Right cardiac atrium (tissue), 5 donors: ENCODE measurements at places on chromosomes 6 and 20.

GRCh38 chr6:56370561-56371211 is 123.3 kb upstream of the COL21A1 start:
- DNase-seq, result no peak

DNA sequence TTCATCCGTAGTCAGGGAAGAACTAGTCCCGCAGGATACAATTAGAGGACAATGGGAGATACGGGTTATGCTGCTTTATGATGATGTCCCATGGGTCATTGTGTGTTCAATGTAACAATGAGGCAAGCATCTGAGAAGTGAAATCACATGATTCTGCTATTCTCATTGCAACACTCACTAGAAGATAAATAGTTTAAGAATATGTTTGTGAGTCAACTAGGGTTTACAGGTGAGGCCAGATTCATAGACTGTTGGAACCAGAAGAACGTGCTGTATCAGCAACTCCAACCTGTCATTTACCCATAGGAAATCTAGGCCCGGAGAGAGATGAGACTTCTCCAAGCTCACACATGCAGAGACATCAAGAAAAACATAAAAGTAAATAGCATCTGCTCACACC is 80.8 kb downstream of the SCML4 start:
- no peak for DNase-seq

GRCh38 chr20:59831916-59832270 is 101.5 kb downstream of the SYCP2 start:
- DNase-seq, result no peak

- DNase-seq, result no peak
Measured at GRCh38 chr6:53461041-53461656, 83.8 kb downstream of the GCLC start.

- no peak for DNase-seq
Measured at GRCh38 chr6:124200661-124201060, 397.0 kb downstream of the NKAIN2 start.

DNA sequence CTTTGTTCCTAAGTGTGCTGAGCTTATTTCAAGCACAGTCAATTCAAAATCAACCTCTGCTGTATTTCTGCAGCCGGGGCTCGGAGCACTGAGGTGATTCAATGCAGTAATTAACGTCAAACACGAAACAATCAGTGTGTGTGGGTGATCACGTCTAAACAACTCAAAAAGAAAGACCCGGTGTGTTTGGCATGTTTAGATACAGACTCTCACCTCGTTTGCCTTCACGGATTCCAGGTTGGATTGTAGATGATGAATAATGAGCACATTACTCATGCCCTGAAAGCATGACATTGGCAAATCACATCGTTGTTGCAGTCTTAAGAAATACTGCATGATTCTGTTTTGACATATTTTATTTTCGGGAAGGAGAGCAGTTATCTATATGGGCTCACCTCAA is 231.0 kb downstream of the QKI start:
- DNase-seq, result no peak

DNA sequence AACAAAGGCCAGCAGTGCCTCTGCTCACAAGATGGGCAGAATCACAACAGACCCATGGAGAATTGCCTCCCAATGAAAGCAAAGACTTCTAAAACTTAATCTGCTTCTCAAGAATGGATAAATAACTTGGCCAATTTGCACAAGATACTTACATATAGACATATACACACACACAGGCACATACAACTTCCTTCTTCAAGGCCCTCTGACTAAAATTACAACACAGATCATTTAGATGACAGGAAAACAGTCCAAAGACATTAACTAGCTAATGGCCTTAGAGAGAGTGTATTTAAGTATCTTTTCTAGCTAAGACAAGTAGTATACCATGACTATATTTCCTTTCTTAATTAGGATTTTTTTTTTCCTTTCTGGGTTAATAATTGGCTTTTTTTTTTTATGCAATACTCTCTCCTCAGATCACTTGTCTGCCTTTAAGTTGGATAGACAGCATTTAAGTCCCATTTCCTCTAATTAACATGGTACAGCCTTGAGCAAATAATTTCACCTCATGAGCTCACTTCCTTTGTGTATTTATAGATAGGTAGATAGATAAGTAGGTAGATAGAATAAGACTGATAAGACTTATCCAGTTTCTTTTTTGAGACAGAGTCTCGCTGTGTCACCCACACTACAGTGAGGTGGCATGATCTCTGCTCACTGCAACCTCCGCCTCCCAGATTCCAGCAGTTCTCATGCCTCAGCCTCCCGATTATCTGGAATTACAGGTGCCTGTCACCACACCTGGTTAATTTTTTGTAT is 70.0 kb downstream of the NRSN1 start:
- no peak for DNase-seq

- no peak for DNase-seq
Measured at GRCh38 chr20:57013741-57014140, 252.7 kb downstream of the BMP7 start.

GRCh38 chr6:142695016-142695415 is 250.0 kb downstream of the HIVEP2 start:
- peak; percentile 75 for DNase-seq
